ENCODE measurements at places on chromosomes 13 and 19.

- DNase-seq = no peak
These were observed 9.7 kb upstream of the DPRX start for GRCh38 chr19:53621885-53622740.

DNA sequence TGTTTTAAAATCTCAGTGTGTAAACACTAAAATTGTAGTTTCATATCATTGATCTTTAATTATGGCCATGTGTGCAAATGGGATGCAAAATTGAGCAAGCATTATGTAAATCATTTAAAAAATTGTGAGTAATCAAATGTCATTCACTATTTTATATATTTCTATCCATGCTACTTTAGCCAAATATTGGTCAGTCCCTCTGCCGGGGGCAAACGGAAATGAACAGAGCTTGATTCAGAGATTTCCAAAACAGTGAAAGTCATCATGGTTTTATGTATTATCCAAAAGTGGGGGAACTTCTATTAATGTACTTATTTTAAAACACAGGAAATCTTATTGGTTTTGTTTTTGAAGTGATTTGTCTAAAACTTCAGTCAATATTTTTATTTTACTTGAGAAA is 219.1 kb downstream of the IRS2 start:
- DNase-seq = no peak

GRCh38 chr13:111789420-111789819 is 277.5 kb upstream of the SOX1 start:
- no peak for DNase-seq

- no peak for DNase-seq
These were observed 8.6 kb downstream of the ZBTB7A start for GRCh38 chr19:4057931-4058692.

GRCh38 chr13:107421028-107421427 is 794.3 kb downstream of the LIG4 start:
- DNase-seq = no peak

DNA sequence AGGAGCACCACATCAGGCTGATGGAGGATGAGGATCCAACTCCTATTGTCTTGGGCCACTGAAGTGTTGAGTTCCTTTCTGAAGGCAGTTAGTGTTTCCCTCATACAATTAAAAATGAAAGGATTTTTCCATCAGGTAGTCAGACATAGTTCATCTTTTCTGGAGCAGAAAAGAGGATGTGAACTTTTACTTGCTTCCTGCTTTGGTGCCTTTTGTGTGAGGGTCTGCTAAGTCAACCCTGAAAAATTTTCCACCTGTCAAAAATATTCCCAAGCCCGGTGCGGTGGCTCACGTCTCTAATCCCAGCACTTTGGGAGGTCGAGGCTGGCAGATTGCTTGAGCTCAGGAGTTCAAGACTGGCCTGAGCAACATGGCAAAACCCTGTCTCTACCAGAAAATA is 43.9 kb downstream of the RGCC start:
- DNase-seq = no peak

DNA sequence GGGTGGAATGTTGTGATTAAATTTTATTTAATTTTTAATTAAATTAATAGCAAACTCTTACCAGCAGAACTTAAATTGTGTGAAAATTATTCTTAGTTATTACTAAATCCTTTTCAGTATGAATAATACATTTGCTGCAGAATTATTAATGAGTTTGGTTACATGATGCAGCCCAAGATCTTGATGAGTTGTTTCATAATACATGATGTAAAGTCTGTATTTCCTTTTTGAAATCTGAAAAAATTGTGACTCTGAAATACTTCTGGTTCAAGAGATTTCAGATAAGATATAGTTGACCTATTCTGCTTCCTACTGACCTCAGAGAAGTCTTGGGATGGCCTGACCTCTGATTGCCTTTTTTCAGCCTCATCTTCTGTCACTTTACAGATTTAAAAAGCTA is 11.1 kb downstream of the SAE1 start:
- no peak for DNase-seq

GRCh38 chr19:2494084-2494446 is 18.1 kb downstream of the GADD45B start:
- DNase-seq = no peak

DNA sequence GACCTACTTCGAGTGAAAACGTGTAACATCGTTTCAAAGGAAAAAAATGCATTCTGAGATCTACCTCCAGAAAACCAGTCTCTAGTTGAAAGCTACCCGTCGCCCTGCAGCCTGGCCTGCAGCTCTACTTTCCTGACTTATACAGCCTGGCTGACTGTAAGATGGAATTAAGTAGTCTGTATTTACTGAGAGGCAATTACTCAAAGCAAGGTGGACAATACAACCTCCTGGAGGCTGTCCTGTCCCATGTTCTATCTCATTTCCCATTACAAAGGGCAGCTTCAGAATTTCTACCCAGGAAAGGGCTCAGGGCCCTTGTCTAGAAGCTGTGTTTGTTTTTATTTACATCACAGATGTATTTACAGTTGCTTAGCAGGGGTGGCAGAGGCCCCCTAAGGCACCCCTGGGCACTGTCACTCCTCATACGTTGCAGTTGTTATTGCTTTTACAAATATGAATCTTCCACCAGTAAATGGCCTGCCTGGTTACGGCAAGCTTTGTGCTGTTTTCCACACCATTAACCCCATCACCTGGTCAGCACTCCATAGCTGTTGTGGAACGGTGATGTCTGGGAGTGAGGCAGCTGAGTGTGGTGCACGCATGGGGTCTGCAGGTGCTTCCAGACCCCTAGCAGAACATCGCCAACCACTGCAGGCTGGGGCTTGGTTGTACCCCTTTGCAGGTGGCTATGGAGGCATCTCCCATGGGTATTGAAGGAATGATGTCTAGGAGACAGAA is 46.3 kb upstream of the MTIF3 start:
- peak; percentile 34 for DNase-seq

GRCh38 chr13:97878431-97879375 is 74.8 kb upstream of the IPO5 start:
- DNase-seq = no peak

DNA sequence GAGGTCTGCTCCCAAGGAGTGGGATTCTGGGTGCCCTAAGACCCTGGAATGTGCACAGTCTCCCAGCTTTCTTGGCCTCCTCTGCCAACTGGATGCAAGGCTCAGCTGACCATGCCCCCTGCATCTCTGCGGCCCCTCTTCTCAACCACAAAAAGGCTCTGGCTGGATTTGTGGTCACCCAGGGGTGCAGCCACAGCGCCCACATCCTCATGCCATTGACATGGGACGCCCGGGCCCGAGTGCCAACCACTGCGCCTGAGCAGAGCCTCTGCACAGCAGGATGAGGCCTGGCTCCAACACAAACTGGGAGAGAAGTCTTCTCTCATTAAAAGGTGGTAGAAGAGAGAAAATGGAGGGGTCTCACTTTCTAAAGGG is 103.5 kb downstream of the FOXO1 start:
- DNase-seq = no peak

All from retina (tissue), 1 donor.